ENCODE measurements at places on chromosomes 5 and 9.
A peak's percentile ranks its signal among the peaks of the same experiment; 100 is the strongest.

GRCh38 chr9:40925149-40925548 is 203.3 kb downstream of the FOXD4L6 start:
- no peak for DNase-seq

- DNase-seq = peak; percentile 31
These were observed 112.3 kb upstream of the ANKH start for GRCh38 chr5:14983666-14984441.

GRCh38 chr9:136855461-136856078 is 3.4 kb downstream of the MAMDC4 start:
- DNase-seq = no peak

DNA sequence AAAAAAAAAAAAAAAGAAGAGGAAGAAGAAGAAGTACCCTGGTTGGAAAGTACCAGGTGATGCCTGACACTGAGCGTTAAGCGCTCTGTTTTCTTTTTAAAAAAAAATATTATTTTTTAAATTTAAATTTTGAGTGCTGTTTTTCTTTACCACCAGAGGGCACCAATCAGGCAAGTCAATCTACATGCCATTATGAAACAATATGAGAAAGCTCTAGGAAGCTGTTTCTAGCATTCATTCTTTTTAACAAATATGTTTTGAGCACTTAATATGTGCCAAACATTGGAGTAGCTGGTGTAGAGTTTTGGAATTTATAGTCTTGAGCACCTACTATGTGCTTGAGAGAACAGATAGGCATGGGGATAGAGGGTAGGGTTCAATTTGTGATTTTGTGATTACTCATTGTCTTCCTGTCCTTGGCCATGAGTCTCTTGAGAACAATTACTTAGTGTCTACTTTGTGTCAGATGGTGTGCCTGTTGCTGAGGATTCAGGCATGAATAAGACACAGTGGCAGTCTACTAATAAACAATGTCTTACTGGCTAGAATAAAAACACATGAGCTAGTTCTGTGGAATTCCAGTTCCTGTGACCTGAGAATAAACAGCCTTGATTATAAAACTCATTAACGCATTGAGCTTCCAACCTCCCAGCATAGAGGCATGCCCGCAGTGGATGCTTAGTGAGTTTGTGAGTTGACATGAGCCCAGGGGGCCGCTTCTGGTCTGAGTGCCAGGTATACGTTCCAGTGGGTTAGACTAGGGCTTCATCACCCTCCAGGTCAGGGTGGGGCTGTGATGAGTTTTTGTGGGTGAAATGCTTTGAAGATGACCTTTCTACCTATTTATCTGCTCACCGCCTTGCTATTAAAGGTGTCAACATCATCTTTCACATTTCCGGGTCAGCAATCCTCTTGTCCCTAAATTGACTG is 3.0 kb upstream of the UBE2R2 start:
- DNase-seq = peak; percentile 72

- no peak for DNase-seq
These were observed 6.2 kb upstream of the CERCAM start for GRCh38 chr9:128414461-128414860.

DNA sequence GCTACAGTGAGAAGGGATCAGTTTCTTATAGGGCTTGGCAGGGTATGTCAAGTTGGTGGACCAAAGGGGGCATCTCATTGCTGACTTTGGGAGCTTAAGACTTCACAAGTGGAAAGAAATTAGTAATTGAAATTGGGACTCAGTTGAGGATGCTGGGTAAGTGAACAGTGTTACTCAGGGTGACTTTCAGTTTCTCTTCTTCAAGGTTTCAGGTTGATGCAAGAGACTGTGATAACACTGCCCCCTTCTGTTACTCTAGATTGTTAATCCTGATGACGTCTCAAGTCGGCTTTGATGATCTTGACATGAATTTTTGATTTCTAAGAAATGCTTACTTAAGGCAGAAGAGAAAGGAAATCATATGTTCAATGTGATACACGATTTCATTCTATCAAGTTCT is 21.3 kb downstream of the KCTD16 start:
- DNase-seq = peak; percentile 63

GRCh38 chr9:33393581-33393980 is 8.8 kb downstream of the AQP7 start:
- no peak for DNase-seq

GRCh38 chr9:653856-654387 is 187.6 kb upstream of the DMRT1 start:
- DNase-seq = no peak

DNA sequence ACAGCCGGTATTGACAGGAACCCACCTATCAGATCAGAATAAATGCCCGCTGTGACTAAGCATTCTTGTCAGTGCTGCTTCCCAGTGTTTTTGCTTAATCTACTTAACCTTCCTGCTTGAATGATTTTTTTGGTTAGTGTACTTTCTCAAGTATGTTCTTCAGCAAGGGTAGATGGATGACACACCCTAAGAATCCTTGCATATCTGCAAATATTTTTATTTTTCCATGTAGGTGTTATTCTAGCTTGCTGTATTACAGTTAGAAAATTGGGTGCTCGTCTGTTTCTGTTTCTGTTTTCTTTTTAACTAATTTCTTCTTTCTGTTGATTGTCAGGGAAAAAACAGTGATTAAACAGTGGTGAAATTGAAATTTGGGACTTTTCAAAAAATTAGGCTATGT is 64.5 kb downstream of the SEC61B start:
- no peak for DNase-seq
